ENCODE measurements at places on chromosomes 6 and 20.

DNA sequence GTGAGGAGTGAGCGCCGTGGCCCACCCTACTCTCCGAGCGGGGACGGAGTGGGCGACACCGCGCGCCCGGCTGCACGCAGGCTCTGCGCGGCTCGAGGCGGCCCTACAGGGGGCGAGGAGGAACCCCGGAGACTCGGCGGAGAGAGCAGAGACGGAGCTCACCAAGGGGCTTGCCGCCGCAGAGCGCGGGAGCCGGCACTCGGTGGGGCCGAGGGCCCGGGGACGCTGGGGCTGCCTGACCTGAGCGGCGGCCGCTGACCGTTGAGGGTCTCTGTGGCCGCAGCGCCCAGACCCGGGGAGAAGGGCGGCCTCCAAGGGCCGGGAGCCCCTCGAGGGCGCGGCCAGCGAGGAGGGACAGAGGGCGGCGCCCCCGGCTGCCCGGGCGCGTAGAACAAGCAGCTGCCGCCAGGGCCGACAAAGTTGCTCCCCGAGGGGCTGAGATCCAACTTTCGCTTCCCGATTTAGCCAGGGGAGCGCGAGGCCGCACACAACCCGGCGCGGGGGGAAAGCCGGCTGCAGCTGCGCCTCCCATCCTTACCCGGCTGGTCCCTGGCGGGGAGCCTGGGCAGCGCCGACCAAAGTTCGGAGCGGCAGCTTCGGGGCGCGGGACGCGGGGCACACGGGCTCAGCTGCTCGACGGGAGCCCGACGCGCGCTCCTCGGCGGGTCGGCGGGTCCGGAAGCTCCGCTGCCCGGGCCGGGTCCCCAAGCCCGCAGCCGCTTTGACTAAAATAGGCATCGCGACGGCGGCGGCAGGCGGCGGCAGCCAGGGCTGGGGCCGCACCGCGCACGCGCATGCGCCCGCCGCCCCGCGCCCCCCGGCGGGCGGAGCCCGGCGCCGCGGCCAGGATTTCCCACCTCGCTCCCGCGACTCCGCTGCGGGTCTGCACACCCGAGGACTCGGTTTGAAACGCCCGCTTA lies 43.1 kb downstream of the POPDC3 start:
- peak; percentile 77 for DNase-seq

GRCh38 chr6:123306334-123306733 lies 310.3 kb downstream of the CLVS2 start:
- DNase-seq, result no peak

DNA sequence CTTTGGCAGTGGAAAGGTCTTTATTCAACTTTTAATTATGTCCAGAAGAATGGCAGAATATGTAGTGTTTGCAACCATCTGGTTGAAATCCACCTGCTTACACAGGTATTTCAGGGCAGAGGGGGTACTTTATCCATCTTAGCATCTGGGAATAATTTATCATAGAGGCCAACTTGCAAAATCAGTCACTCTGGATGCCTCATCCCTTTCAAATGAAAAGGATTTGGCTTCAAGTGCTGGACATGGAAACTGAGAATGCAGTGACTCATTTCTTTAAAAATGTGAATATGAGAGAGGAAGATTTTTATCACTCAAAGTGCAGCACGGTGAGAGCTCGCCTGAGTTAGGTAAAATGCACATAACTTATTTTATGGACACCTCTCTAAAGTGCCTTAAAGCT lies 758.3 kb downstream of the KIF16B start:
- no peak for DNase-seq

GRCh38 chr6:70409216-70409615 lies 4.1 kb upstream of the FAM135A start:
- DNase-seq, result no peak

DNA sequence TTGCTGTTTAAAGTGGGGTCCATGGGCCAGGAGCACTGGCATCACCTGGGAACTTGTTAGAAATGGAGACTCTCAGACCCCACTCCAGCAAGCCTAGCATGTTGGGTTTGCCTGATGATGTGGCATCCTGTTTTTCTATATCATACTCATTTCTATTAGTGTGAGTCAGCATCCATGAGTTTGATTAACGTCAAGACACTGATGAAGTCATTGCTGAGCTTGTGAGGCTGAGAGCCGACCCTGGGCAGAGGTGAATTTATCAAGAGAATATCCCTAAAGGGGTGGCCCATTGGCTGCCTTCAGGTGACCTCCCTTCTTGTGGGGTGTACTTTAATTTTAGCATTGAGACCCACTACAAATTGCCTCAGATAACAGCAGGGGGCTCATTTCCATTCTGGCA lies 43.4 kb upstream of the RNF144B start:
- DNase-seq, result no peak

DNA sequence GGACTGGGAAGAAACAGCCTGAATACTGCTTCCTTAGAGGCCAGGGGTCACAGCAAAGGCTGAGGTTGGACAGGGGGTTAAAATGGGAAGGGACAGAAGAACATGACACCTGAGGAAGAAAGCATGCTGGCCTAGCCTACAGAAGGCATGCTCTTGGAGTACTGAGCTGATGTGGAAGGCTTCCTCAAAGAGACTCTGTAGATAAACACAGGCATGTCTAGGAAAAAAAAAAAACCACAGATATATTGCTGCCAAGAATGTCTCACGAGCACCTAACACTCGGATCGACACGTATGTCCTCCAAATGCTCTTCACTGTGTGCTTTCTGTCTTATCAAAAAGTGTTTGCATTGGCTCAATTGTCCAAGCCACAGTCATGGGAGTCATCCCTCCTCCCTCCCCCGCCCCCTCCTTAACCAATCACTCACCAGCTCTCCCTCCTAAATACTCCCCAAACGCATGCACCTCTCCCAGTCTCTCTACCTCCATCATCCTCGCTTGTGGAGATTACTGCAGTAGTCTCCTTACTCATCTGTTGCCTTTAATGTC lies 101.1 kb upstream of the LRFN2 start:
- DNase-seq, result no peak

DNA sequence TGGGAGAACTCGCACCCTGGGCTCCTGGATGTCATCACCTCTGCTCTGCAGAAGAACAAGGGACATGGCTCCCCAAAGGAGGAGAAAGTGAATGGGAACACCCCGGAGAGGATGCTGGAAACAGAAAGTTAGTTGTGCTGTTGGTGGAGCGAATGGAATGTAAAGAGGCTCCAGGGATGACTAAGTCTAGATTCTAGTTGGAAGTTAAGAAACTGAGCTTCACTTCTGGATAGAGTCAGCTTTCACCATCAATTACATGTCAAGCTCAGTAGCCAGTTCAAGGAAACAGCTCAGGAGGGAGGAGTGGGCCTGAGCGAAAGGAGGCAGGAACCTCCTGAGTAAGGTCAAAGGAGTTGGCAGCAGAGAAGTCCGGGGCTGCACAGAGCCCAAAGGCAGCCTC lies 132.1 kb upstream of the ARID1B start:
- no peak for DNase-seq

DNA sequence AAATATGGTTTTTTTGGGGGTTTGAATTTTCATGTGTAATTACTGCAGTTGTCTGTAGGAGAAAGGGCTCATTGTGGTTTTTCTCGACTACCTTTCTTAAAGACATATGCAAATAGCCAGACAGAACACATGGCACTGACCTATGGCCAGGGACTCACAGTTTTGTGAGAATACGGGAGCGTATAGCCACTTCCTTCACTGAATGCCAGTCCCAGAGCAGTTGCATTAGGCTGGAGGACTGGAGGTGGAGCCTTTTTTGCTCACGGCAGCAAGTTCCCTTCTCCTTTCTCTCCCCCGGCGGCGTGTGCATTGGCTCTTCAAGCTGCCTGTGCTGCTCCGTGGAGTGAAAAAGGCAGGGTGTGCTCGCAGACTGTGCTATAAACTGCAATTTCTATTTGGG lies 114.9 kb downstream of the AKAP7 start:
- DNase-seq, result peak; percentile 14

DNA sequence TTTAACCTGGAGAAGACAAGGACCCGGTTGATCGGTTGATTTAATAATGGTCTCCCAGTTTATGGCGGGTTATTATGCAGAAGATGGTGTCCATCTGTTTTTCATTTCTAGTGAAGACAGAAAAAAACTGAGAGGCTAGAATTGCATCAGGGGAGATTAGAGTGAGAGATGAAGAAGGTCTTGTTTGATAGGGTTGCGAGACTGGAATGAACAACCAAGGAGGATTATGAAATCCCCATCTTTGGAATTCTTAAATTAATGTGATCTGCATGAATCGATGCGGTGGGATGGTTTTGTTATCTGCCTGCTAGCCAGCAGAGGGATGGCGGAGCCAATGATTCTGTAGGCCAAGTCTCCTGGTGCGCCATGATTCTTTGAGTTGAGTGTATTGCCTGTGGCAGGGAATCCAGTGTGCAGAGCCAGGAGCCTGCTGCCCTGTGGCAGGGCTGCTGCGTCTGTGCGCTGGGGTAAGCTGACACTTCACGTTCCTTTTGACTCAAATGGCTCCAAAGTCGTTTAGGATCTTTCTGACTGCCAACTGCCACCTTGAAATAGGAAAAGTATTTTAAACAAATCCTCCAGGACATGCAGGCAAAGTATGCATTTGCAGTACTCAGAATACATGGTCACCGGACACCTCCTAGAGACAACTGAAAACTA lies 200.1 kb downstream of the CLIC5 start:
- DNase-seq, result no peak
